ENCODE measurements at places on chromosomes 12 and 14.

DNA sequence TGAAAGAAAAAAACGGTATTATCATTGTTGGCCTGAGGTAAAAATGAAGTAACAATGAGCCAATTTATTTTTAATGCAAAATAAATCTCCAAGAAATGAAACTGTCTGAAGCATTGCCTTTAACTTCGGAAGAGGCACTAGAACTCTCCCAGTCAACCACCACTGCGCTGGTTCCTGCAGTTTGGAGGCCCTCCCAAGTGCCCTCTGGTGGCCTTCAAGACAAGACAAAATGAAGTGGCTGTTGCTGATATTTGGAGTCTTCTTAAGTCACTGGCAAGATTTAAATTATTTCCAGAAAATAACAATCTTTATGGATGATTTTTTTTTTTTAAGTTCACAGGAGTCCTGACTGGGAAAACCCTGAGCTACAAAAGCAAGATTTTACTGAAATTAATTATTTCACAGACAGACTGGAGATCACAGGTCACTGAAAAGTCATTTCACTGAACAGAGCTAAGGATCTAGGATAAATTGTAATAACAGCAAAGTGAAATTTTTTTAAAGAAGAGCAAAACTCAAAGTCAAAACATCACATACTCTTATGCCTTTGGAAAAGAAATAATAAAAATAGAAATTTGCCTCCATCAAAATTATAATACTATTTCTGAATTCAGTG lies 58.2 kb downstream of the DICER1 start:
- DNase-seq: peak; percentile 11

DNA sequence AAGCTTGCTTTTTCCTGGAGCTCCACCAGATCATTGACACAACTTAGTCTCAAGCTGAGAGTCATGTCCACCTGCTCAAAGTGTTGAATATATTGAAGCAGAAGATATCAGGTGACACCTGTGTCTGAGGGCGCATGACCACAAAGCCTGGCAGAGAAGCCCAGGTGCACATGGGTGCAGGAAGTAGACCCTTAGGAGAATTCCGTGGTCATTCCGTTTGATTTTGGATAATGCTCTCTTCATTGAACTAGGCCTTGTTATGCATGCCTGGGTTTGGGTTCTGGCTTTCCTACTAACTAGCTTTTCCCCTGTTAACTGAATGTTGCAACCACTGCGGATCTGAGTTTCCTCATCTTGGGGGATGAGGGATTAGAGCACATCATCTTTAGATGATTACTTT lies 7.1 kb downstream of the ARHGDIB start:
- no peak for DNase-seq

- DNase-seq: no peak
Observed at GRCh38 chr12:31206038-31206670, 119.8 kb downstream of the SINHCAF start.

DNA sequence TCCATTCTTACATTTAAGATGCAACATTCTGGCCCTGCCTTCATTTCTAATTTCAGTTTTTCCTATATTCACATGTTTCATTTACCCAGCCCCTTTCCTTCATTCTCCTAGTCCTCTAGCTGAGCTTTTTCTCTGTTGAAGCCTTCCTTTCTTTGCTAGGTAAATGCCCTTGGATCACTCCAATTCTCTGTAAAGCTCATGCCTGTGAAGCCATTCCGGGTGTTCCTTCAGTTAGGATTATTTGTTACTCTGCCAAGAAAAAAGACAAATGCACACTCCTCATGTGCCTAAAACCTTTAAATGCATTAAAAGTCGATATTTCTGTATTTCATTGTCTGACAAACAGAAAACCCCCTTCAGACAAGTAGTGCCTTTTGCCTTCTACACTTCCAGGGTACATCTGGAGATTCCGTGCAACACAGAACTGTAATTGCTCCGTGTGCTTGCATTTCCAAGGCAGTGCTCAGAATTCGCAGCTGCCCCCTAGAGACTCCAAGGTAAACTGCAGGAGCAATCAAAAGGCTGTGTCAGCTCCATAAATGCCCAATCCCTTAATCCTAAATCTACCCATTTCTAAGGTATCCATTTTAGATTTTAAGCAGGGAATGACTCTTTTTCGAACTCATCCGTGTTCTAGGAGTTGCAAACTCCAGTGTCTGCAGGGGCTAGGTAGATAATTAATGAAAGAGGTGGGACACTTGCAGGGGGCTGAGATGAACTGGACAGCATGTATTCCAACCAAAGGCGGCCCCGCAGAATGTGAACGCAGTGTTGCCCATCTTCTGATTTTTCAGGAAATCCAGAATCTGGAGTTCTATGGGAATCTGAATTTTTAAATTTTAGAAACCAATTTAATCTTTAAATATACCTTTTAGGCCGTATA lies 320.2 kb downstream of the GRIN2B start:
- no peak for DNase-seq

GRCh38 chr12:27531896-27532295 lies 7.9 kb downstream of the PPFIBP1 start:
- DNase-seq: no peak

DNA sequence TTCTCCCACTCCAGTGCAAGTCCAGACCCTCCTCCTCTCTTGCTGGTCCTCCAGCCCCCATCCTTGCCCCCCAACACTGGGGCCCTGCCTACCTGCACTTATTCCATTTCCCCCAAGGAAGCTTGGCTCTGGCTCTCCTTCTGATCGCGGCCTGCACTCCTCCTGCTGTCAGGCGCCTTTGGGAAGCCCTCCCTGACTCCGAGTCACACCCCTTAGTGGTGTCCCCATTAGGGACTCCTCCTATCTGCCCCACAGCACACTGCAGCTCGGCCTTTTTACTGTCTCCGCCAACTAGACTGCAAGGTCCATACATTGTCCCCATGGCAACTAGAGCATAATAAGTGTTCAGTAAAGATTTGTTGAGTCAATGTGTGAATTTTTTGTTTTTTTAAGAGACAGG lies 32.9 kb downstream of the FIGNL2 start:
- no peak for DNase-seq

All from AML-193 (cell line).